ENCODE measurements at places on chromosomes 13 and 19.

DNA sequence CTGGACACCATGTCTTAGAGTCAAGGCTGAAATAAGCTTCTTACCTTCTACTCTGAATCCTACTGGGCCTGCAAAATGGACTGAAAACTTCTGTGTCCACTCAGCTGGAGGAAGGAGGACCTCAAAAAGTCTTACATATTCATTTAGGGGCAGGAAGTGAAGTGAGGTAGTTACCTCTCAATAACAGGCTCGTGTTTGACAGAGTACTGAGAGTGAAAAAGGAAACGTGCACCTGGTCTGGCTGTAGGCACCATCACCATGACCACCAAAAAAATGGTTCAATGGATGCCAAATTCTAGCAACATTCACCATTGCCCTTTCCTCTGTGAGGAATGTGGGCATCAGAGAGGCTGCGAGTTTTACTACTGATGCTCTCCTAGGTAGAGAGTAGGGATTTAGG lies 176.2 kb downstream of the RFC3 start:
- no peak for DNase-seq

GRCh38 chr13:48493066-48493765 lies 39.7 kb downstream of the RCBTB2 start:
- DNase-seq = no peak

- no peak for DNase-seq
These were observed 4.2 kb downstream of the C19orf25 start for GRCh38 chr19:1474765-1475351.

- no peak for DNase-seq
These were observed 17.3 kb downstream of the MPHOSPH8 start for GRCh38 chr13:19650742-19651141.

DNA sequence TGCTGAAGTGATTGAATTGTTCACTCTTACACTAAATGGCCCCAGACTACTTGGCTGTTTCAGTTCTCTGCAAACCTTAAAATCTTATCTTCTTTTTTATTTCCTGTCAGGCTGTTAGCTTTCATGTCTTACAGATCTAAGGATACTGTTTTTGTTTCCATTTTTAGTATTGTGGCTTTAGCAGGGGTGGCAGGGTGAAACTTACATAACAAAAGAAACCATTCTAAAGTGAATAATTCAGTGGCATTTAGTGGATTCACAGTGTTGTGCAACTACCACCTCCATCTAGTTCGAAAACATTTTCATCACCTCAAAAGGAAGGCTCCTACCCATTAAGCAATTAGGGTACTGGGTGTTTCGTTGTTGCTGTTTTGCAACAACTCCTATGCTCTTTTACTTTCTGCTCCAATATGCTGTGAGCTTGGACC lies 19.8 kb downstream of the TMEM272 start:
- DNase-seq = no peak

DNA sequence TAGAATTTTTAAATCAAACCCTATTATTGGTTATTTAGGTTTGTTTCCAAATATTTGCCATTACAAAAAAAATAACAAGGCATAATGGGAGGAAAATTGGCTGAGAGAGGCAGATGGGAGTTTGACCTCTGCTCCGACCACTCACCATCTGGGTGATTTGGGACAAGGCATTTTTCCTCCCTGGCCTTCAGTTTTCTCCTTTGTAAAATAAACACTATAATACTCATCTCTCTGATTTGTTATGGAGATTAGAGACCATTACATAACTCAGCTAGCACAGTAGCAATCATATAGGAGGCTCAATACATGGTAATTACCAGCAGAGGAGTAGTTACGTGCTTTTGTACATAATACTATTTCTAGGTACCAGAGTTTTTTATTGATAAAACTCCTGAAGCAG lies 70.2 kb upstream of the STK24 start:
- DNase-seq = no peak

- no peak for DNase-seq
These were observed at the start of gene RASGRP4 for GRCh38 chr19:38425810-38426466. Gene RASGRP4 (minus strand): TSS chr19:38426219. CDS start chr19:38426091, 128 bp downstream.

- no peak for DNase-seq
These were observed 182.3 kb downstream of the MZT1 start for GRCh38 chr13:72545030-72545719.

DNA sequence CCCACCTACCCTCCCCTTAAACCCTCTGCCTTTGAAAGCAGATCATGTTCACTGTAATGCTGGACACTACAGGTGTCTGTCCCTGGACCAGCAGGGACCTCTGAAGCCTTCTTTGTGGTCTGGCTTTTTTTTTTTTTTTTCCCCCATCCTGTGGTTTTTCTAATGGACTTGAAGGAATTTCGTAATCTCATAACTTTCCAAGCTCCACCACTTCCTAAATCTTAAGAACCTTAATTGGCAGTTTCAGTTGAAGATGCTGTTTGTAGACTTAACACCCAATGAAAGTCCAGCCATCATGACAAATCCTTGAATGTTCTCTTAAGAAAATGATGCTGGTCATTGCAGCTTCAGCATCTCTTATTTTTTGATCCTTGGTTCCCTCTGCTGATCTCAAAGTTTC lies 45.0 kb upstream of the LRCH1 start:
- no peak for DNase-seq

DNA sequence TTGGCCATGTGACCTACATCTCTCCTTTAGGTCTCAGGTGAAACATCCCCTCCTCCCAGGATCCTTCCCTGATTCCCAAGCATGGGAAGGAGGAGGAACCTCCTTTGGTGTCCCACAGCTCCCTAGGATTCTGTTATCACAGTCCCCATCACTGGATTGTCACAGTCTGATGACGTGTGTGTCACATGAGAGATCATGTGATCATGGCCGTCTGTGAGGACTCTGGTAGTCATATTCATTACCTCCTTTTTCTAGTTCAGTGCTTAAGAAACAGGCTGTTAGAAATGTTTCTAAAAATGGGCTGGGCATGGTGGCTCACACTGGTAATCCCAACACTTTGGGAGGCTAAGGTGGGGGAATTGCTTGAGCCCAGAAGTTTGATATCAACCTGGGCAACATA lies 3.0 kb downstream of the DHX34 start:
- DNase-seq = no peak

- DNase-seq = no peak
These were observed 45.2 kb downstream of the CDADC1 start for GRCh38 chr13:49292742-49293486.

DNA sequence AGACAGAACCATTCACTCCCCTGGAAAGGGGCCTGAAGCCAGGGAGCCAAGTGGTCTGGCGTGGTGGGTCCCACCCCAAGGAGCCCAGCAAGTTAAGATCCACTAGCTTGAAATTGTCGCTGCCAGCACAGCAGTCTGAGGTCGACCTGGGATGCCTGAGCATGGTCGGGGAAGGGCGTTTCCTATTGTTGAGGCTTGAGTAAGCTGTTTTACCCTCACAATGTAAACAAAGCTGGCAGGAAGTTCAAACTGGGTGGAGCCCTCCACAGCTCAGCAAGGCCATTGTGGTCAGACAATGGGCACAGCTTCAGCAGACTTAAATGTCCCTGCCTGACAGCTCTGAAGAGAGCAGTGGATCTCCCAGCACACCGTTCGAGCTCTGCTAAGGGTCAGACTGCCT lies 195.6 kb upstream of the DACH1 start:
- no peak for DNase-seq

DNA sequence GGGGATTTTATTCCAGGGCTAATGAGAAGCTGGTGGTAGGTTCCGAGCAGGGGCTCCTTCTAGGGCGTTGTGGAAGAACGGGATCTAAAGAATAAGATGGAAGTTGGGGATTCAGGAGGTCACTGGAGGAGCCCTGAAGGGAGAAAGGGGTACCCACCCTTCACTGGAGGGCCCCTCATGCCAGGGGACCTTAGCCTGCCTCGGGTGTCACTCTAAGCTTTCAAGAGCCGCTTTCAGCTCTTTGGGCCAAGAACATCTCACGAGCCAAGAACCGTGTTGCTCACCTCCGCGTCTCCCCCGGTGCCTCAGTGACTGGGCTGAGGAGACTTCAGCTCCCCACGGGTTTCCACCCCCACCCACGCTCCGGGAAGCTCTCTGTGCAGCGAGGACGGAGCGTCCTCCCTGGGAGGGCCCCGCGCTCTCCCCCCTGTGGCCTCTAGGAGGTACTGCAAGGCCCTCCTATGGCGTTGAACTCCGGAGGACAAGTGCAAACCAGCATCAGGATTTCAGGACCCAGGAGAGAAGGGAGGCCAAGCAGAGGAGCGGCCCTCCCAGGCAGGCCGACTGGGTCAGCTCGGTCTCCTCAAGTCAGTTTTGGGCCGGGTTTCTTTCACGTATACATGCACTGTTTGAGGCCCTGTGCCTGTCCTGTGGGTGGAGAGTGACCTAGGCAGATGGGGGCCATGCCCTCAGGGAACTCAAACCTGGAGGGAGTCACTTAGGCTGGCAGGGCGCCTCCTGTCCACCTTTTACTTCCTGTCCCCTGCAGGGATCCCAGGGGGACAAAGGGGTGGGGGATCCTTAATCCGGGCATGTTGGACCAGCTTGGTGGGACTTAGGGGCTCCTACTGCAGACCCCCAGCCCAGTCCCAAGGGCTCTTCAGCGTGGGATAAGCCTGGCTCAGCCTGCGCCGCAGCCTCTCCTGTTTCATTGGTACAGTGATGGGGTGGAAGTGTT lies 5.1 kb upstream of the KRTDAP start:
- no peak for DNase-seq

DNA sequence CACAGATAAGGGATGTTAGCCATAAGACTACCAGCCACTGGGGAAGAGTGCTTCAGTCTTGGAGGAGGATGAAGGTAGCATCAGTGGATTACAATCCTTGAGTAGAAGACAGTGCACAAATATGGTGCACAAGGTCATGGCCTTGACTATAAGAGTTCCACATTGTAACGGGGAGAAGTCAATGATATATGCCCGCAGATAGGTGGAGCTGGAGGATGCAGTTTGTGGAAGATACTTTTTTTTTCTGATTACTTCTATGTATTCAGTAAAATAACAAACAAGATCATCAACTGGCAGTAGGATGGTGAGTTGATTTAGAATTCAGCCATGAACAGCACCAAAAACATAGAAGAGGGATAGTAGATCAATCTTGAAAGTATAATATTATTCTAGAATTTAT lies 926.8 kb upstream of the MIR17HG start:
- no peak for DNase-seq

DNA sequence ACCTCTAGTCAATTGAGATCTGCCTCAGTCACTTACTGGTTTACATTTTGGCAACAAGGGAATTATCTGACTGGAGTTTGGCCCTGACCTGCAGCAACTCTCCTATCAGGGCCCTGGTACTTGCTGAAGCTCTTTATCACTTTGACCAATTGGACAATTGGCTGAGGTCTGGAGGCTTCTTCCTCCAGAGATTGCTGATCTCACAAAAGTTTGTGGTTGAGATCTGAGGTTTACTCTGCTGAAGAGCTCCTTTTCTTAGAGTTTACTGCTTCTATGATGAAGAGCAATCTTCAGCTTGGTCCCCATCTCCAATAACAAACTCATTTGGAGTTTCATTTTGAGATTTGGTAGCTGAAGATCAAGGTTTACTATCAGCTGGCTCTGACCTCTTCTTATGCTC lies 276.9 kb upstream of the SGCG start:
- DNase-seq = no peak

GRCh38 chr13:112062571-112063570 lies 4.1 kb upstream of the SOX1 start:
- no peak for DNase-seq

- DNase-seq = no peak
These were observed 79.7 kb downstream of the GADD45B start for GRCh38 chr19:2555422-2556220.

GRCh38 chr13:39037410-39037879 lies 444 bp downstream of the PROSER1 start:
- DNase-seq = no peak

- no peak for DNase-seq
These were observed 7.7 kb downstream of the TYK2 start for GRCh38 chr19:10372690-10373089.

- DNase-seq = no peak
These were observed 1451.5 kb downstream of the EFNB2 start for GRCh38 chr13:105083992-105084391.

DNA sequence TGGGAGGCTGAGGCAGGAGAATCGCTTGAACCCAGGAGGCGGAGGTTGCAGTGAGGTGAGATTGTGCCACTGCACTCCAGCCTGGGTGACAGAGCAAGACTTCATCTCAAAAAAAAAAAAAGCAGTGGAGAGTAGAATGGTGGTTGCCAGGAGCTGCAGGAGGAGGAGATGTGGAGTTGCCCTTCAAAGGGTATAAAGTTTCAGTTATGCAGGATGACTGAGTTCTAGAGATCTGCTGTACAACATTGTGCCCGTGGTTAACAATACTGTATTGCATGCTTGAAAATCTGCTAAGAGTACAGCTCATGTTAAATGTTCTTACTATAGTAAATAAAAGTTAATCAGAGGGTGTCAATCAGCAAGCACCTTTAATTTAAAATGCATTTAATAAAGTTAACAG lies 28.4 kb upstream of the LATS2 start:
- DNase-seq = no peak

DNA sequence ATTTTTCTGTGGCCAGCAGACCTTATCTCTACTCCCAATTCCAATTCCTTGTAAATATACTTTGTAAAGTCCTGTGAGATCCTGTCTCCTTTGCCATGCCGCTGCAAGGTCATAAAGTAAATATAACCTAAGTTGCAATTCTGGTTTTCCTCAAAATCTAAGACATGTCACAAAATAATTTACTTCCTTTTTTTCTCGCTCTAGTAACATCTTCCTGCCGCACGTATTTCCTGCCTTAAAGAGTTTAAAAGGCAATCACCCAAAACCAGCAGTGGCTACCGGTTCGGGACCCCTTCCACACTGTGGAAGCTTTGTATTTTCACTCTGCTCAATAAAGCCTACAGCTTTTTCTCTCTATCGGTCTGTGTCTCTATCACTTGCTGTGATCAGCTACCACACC lies 832.0 kb upstream of the SLITRK5 start:
- no peak for DNase-seq

- DNase-seq = no peak
These were observed 53.4 kb downstream of the SPATA13 start for GRCh38 chr13:24213932-24214331.

DNA sequence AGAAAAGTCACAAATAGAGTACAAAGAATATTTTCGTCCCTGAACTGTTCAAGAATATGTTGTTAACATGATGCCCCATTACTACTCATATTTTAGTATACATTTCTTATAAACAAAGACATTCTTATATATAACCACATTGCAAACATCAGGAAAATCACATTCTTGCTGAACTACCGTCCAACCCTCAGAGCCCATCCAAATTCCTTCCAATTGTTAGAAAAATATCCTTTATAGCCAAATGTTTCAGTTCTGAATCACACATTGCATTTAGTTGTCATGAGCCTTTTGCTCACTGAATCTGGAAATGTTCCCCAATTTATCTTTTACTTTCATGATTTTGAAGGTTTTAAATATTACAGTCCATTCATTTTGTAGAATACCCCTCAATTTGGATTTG lies 467.8 kb upstream of the ARGLU1 start:
- no peak for DNase-seq

DNA sequence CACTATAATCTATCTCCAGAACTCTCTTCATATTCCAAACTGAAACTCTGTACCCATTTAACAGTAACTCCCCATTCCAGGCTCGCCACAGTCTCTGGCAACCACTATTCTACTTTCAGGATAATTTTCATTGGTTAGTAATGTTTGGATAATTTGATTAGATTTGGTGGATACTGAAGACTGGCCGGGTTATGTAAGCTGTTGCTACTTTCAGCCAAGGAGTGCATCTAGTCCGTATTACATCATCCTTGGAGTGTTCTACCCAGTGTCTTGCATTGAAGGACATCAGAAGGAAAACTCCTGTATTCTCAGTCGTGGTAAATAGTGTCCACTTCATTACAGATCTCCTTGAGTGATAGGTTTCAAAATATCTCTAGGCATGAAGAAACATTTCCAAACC lies 60.5 kb downstream of the PCCA start:
- no peak for DNase-seq

All from AG04449 (cell line).